ENCODE measurements at places on chromosomes 4 and X.

DNA sequence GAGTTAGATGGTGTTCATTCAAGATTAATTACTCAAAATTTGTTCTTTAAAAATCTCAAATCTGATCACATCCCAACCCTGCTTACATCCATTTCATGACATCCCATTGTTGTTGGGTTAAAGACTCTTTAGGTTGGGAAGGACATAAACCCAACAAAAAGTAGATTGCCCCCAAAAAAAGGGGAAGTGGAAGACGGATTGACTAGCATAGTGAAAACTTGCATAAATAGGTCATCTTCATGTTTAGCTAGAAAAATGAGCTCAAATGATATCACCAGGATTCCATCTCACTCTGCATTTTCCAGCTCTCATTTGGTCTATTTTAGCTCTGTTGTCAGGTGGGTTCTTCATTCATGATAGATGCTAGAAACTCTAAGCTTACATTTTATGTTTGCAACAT is 18.5 kb upstream of the TET2 start:
- DNase-seq = no peak

- no peak for DNase-seq
Observed at GRCh38 chrX:120568609-120569008, 7.8 kb upstream of the CUL4B start.

- no peak for DNase-seq
Observed at GRCh38 chr4:146273204-146273901, 59.0 kb downstream of the REELD1 start.

GRCh38 chr4:5054532-5054931 is 3.3 kb downstream of the STK32B start:
- no peak for DNase-seq

GRCh38 chr4:154711522-154711921 is 32.3 kb upstream of the LRAT start:
- DNase-seq = no peak

DNA sequence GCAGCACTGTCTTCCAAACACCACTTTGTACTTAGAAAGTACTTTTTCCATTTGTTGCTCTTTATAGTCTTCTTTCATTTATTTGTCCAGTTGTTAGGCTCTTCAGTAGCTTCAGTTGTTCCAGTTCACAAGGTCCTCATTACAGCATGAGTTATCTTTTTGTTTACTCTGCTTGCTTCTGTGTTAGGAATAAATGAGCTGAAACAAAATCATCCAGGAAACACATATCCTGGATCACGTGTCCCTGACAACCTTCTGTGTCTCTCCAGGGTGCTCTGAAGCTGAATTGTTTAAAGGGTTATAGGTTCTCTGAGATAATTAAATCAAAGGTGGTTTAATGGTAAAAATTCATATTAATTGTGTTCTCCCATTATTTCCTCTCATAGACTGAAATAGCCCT is 19.9 kb upstream of the KLHL8 start:
- DNase-seq = no peak

DNA sequence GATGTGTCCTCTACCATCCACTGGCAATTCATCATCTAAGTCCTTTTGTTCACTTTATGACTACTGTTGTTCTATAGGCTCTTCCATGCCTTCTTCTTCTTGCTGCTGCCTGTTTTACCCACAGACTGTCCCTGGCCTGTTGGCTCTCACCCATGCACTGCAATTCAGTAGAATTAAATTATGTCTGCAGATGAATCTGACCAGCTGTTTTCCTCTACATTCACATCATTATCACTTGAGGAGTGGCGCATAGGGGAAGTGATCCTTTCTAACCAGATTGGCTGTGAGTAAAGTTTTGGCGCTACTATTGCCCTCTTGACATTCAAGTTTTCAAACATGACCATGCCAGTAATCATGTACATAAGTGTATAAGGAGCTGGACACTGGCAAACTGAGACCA is 91.7 kb downstream of the FRMPD4 start:
- no peak for DNase-seq

GRCh38 chr4:30757357-30757756 is 37.2 kb downstream of the PCDH7 start:
- DNase-seq = no peak

DNA sequence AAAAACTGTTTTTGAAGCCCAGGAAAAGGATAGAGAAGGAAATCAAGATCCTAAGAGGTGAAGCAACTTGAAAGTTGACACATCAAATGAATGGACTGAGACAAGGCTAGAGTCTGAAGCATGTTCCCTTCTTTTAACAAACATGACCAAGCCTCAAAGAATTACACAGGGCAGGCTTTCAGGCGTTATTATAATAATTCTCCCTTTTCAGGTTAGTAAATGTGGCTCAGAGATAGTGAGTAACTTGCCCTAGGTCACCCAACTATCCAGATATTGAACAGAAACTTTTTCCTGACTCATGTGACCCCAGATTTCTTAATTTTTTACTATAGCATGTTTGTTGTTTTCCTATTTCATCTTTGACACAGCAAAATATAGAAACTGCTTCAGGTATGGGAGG is 91.7 kb downstream of the PPP1R2C start:
- DNase-seq = no peak

GRCh38 chrX:150712619-150713018 is 19.4 kb downstream of the MTMR1 start:
- DNase-seq = no peak

GRCh38 chr4:153232768-153233167 is 28.5 kb downstream of the TRIM2 start:
- DNase-seq = no peak

GRCh38 chrX:115362334-115363095 is 73.0 kb downstream of the LUZP4 start:
- no peak for DNase-seq

DNA sequence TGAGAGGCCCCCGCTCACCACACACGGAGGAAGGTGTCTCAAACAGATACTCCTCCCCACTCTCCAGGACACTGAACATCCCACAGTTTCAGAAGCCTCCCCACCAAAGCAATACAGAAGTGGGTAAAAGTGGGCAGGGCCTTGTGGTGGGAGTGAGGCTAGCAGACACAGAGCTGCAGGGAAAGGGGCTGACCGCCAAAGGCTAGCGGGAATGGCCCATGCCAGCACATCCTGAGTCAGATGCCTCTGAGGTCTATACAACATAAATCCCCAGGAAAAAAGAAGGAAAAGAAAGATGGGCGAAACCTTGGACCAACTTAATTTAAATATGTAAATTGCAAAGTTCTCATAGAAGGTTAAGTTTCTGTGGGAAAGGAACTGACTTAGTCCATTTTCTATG is 21.9 kb upstream of the ARHGAP10 start:
- DNase-seq = no peak

- no peak for DNase-seq
Observed at GRCh38 chrX:151391722-151392121, 5.3 kb upstream of the VMA21 start.

- DNase-seq = no peak
Observed at GRCh38 chr4:87049508-87049907, 114.7 kb downstream of the AFF1 start.

DNA sequence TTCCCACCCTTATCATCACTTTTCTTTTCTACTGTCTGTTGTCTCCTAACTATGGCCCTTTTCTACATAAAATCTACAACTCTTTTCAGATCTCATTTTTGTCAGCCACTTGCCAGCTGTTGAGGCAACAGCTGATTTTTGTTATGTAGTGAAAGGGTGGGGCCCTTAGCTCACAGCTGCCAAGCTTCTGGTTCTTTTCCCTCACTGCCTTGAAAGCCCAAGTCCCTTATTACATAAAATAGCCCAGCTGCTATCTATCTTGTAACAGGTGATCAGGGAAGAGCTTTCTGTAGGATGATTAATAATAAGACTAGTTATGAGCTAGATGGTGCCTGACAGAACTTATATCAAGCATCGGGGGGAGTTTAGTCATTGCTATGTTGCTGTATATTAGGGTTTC is 45.9 kb downstream of the ADGRL3 start:
- no peak for DNase-seq

GRCh38 chrX:56788229-56788628 is 59.2 kb downstream of the NBDY start:
- DNase-seq = no peak

DNA sequence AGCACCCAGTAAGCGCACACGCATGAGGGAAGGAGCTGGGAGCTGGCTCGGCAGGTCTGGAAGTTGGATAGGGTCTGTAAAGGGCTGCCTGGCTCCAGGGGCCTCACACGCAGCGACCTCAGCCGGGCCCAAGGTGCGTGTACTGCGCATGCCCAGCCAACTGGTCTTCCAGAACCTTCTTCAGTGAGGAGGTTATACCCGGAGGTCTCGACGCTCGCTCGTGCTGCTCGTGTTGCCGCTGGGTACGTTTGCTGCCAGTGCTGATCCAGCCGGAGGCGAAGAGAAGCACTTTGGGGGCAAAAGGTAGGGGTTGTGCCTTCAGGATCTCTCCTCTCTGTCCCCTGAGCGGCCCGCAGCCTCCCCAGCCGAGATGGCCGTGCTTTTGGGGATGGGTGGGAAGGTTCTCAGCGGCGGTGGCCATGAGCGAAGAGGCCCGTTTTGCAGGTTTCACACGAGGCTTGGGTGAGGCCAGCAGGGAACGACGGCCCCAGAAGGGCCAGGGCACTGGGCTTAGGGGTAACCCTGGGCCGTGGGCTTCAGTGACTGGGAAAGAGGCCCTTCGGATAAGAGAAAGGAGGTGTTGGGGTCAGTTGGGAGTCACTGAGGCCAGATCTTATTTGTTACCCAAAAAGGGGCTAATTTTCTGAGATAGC is 3.8 kb upstream of the CXCL9 start:
- no peak for DNase-seq

- DNase-seq = no peak
Observed at GRCh38 chrX:149819371-149819770, 37.6 kb downstream of the MAGEA9 start.

DNA sequence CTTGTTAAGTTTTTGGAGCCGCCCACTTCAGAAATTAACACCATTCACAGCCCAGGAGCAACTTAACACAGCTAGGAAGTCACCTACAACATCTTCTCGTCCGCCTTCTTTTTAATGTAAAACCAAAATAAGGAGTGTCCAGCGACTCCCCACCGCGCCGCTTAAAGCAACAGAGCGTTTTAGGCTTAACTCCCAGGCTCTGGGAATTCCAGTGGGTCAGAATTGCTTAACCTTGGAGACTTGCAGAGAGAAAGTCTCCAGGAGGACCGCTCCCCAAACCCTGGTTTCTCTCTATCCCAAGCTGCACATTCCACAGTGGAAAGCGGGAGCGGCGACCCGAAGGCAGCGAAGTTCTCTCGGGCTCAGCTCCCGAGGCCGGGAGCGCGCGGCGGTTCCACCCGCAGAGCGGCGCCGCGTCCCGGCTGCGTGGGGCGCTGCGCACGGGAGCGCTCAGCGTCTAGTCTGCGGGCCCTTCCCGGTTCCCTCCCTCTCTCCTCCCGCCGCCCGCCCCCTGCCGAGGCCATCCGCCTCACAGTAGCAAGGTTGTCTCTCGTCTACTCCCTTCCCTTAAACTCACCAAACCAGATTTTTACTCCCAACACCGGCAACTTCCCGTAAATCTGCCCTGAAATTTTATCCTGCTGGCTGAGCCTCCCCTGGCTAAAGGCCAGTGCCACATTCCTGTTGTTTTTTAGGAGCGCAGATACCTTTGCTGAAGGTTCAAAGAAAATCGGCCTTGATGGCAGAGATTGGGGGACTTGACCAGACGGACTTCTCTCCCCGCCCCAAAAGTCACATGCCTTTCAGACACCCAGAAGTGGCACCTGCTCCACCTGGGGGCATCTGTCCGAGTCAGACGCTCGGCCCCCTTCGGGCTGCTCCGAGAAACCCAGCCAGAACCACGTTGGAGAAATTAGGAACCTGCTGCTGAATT is at the start of gene RBM47:
TSS of gene RBM47 (minus strand) at position 464 of the 934 bp plus-strand sequence. CDS start 190,971 bp downstream, outside the sequence.
- DNase-seq = peak; percentile 12

GRCh38 chr4:141933978-141934377 is 297.6 kb downstream of the IL15 start:
- no peak for DNase-seq

DNA sequence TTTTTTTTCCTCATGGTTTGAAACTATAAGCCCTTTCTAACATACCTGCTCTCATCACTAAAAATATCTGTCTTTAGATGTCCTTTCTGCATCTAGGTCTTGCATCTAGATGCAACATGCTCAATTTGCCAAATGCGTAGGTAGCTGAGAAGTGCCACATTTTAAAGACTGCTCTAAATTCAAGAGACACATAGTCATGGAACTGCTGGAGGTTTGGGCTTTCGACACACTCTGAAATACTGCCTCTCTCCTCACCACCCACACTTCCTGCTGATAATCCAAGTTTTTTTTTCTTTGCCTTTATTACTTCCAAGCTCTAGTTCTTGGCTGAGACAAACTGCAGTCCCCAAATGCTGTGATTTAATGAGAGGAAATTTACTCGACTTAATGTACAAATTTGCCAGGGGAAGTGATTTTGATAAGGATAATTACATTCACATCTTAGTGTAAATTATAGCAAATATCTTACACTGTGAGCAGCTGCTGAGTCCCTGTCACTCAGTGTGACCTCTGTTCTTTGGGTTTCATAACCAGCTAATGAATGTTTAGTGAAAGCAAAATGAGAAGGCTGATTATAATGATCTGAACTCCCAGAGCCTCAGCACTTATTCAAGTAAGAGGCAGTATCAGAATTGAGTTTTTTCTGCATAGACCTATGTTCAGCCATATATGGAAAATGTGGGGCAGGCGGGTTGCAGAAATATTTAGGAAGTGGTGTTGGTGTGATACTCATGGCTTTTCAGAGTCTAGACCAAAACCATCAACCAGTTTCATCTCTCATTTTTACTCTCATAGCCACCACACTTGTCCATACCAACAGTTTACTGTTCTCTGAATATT is 31.3 kb downstream of the DRD5 start:
- no peak for DNase-seq

- no peak for DNase-seq
Observed at GRCh38 chr4:67701517-67701850, 529 bp upstream of the UBA6 start.

Measured in stimulated activated CD4-positive, alpha-beta T cell treated with anti-CD3 and anti-CD28 coated beads, TNF-alpha, amount 100 ng/mL, for 4 hours (primary cell).